ENCODE measurements at places on chromosomes 3 and 15. TPM values are rescaled to one million over a fixed set of nuclear protein-coding genes. Genes with fewer than 3 reads are reported as not detected.

DNA sequence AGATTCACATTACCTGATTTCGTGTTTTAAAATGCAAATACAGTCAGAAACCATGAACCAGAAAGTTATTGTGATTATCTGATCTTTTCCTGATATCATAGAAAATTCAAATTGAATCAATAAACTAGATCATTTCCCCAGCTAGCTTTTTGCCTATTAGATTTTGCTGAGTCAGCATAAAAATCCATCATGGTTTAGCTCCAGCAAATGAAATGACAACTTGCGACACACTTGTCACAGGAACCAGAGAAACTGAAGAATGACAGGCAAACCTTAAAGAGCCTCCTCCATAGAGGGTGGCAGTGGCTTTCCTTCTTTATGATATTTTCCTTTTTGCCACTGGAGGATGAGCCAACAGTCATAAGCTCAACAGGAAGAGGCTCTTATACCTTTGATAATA, 30.6 kb upstream of the TMEM108 start:
- DNase-seq = no peak

DNA sequence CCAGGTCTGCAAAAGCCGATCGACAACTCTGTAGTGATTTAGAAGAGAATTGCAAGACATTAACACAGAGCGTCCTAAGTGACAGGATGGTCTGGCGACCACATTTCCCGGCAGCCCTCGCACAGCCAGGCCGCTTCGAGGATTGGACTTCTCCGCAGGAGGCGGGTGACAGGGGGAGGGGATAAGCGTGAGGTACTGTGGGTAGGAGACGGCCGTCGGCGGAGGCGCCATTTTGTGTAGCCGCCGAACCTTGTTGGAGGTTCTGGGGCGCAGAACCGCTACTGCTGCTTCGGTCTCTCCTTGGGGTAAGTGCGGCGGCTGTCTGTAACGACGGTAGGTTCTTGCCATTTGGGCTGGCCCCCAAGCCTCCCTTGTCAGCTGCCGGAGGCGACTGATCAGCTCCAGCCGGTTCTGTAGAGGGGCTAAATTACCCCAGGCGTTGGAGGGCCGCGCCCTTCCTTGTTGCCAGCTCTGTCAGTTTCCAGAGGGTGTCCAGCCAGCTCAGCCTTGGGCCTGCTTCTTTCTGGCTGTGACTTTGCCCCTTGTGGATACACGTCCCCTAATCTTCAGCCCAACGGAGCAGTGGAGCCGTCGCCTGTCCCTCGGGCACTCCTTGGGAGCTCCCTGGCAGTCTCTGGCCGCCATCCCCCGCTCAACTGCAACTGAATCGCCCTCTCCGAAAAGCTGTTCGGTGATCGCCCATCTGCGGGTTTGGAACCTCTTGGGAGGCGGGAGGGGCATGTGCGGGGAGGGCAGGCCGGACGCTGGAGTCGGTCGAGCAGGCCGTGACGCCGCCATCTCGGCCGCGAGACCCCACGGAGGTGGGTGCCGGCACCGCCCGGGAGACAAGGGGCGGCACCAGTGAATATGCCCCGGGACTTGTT, at the start of gene RBM5:
RBM5 (plus strand) TSS at position 195 of the 884 bp plus-strand sequence. CDS start 1,516 bp downstream, outside the sequence.
- peak; percentile 95 for DNase-seq

- no peak for DNase-seq
Measured at GRCh38 chr3:20173844-20174410, 12.1 kb downstream of the SGO1 start.

DNA sequence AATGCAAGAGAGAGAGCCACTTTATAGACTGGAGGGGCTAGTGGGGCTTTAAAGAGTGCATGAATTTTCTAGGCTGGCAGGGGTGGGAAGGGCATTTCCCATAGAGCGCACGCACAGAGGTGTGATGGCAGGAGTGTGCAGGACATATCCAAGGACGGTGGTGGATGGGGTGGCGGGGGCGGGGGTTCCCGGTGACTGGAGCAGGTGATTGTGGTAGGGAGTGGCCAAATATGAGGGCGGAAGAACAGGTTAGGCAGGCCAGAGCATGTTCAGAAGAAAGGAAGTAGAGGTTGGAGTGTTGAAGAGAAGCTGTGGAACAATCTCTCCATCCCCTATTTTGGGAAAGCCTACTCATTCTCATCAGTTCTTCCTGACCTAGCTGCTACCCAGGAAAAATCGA, 18.1 kb downstream of the FAM81A start:
- peak; percentile 90 for DNase-seq

GRCh38 chr15:70141376-70142071, 43.8 kb upstream of the TLE3 start:
- no peak for DNase-seq

GRCh38 chr15:41423979-41424659, 7.2 kb downstream of the RTF1 start:
- DNase-seq = no peak

DNA sequence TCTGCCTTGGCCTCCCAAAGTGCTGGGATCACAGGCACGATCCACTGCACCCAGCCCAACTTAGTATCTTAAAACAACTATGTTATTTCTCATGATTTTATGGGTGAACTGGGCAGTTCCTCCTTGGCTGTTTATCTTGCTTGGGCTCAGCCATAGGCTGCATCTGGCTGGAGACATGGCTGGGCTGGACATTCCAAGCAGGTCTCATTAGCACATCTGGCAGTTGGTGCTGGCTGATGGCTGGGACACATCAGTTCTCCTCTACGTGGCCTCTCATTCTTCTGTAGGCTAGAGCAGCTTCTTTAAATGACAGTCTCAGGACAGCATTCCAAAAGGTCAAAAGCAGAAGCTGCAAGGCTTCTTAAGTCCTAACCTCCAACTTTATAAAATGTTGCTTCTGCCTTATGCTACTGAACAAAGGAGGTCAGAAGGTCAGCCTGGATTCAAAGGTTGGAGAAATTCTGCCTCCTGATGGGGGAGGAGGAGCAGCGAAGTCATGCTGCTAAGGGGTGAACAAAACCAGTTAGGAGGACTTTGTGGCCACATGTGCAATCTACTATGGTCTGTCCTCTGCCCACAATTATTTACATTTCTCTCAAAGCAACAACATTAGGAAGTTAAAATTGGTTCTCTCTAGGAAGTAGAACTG, 144.0 kb downstream of the AQP9 start:
- no peak for DNase-seq

DNA sequence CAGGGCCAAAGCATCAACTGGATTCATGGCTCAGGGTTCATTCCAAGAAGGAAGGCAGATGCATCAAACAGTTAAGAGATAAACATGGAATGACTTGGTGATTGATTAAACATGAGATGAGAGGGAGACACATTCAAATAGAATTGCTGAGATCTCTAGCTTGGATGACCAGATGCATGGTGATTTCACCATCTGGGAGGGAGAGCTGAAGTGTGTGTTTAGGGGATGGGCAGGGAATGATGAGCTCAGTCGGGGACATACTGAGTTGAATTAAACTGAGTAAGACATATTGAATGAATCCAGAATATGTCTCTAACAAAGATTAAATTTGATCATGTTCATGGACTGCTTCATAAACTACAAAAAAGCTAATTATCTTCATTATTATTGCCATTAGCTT, 35.5 kb downstream of the CADPS start:
- no peak for DNase-seq

GRCh38 chr15:48281674-48282073, 49.6 kb upstream of the DUT start:
- no peak for DNase-seq

- no peak for DNase-seq
Measured at GRCh38 chr3:34140616-34141015, 342.2 kb downstream of the PDCD6IP start.

GRCh38 chr15:49303003-49303402, 120.0 kb upstream of the FGF7 start:
- no peak for DNase-seq

GCSAM gene
- 0.17 TPM for total RNA-seq

MAPKAPK3 gene
- 45.1 TPM for total RNA-seq
